Trophoblast cell (in vitro differentiated cells and primary cell): ENCODE measurements at places on chromosomes 11 and 22.

DNA sequence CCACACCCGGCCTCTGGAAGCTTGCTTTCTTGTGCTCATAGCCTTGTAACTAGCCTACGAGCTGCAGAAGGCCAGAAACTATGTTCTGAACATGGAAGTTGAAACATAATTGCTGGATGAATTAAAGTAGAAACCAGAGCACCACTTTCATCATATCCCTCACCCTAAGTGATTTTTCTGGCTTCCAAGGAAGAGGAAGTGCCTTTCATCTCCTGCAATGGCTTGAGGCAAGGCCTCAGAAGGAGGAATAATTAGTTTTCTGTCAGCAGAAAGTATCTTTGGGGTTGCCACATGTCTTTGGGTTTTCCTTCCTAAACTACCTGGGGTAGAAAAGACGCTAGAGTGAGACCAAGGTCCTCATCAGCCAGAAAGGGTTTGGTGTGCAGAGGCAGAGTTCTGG is 14.5 kb downstream of the RPL27A start:
- DNase-seq = no peak

DNA sequence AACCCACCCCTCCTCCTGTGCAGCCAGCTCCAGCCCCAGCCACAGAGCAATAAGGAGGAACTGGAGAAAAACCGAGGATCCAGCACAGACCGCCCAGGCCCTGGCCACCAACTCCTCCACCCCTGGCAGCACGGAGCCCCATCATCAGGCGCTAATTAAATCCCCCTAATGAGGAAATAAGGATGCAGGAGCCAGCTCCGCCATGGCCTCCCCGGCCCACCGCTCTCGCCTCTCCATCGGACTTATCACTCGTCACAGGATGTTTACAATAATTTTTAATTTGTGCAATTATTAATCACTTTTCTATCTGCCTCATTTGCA is 42.6 kb downstream of the BUD13 start:
- DNase-seq = no peak

DNA sequence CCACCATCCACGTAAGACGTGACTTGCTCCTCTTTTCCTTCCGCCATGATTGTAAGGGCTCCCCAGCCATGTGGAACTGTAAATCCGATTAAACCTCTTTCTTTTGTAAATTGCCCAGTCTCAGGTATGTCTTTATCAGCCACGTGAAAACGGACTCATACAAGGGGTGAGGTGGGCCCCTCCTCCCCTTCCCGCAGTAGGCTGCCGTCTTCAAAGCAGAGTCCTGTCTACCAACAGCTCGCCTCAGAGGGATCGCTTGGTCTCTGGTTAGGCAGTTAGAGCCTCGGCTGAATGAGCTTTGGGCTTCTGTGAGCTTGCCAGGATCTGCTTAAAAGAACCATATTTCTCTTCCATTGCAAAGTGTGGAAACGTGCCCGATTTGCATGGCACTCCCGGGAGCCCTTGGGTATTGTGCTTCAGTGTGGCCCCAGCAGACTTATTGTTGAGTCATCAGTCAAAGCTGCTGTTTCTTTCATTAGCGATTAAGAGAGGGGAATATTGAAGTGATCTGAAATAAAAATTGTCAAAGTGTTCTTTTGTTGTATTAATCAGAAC is 338.3 kb downstream of the TBC1D22A start:
- no peak for DNase-seq

DNA sequence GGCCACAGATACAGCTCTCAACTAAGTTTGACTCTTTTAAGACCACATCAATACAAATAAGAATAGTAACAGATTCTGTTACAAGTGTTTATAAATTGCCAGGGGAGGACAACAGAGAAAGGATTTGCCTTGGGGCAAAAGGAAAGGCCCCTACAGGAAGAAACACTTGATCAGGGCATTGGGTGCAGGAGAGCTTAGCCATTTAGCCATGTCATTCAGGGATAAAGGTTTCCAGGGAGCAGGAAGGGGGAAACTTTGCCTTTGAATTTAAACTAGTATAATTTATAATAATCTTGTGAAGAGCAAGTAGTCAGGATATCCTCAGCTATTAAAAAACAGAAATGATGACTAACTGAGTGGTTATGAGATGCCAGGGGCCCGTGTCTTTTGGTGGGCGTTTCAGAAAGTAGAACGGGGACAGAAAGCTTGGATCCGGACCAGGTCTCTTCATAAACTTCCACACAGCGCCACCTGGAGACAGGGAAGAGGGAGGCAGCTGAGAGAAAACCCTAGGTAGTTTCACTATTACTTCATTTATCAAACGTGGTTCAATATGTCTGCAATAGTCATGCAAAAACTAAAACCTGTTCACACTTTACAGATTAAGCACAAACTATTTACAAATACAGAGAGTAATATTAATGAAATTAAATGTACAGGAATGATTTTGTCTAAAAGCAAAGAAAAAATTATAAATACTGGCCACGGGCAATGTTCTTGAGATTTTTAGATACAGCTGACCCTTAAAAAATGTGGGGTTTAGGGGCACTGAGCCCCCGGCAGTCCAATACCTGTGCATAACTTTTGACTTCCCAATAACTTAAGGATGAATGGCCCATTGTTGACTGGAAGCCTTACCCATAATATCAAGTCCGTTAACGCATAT is 11.0 kb upstream of the SLC5A4 start:
- peak; percentile 83 for DNase-seq

DNA sequence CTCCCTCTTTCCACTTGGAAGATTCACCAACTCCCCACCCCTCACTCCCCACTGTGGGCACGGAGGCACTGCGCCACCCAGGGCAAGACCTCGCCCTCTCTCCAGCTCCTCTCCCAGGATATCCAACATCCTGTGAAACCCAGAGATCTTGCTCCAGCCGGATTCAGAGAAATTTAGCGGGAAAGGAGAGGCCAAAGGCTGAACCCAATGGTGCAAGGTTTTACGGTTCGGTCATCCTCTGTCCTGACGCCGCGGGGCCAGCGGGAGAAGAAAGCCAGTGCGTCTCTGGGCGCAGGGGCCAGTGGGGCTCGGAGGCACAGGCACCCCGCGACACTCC is 397 bp upstream of the CD44 start:
- DNase-seq = no peak

DNA sequence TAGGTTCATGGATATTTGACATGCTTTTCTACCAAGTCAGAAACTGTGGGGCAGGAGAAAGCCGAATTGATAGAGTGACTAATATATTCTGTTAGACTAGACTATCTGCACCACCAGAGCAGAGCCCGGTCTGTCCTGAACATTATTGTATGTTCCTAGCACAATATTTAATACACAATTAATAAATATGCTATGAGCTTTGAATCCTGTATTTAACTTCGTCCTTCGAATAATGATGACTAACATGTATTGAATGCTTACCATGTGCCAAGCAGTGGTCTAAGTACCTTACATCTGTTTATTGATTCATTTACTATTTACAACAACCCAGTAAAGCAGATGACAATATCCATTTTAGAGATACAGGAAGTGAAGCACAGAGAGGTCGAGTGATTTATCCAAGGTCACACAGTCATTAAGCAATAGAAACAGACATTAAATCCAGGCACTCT is 44.8 kb upstream of the ANO3 start:
- no peak for DNase-seq

- DNase-seq = no peak
These were observed 6.8 kb downstream of the NADSYN1 start for GRCh38 chr11:71459767-71460320.

- DNase-seq = no peak
These were observed 85.2 kb upstream of the PPARA start for GRCh38 chr22:46064966-46065666.

DNA sequence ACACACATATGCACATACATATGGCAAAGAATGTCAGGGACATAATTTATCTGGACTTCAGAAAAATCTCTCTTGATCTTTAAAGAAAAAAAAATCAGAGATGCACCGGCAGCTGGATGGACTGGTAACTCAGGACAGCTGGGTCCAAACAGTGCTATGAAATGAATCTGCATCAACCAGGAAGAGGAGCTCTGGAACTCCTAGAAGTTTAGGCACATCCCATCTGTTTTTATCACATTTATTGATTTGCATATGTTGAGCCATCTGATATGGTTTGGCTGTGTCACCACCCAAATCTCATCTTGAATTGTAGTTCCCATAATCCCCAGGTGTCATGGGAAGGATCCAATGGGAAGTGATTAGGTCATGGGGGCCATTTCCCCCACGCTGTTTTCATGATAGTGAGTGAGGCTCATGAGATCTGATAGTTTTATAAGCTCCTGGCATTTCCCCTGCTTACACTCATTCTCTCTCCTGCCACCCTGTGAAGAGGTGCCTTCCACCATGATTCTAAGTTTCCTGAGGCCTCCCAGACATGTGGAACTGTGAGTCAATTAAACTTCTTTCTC is 87.7 kb upstream of the AKIP1 start:
- DNase-seq = no peak

- no peak for DNase-seq
These were observed 71.0 kb downstream of the BRD1 start for GRCh38 chr22:49756676-49757075.

DNA sequence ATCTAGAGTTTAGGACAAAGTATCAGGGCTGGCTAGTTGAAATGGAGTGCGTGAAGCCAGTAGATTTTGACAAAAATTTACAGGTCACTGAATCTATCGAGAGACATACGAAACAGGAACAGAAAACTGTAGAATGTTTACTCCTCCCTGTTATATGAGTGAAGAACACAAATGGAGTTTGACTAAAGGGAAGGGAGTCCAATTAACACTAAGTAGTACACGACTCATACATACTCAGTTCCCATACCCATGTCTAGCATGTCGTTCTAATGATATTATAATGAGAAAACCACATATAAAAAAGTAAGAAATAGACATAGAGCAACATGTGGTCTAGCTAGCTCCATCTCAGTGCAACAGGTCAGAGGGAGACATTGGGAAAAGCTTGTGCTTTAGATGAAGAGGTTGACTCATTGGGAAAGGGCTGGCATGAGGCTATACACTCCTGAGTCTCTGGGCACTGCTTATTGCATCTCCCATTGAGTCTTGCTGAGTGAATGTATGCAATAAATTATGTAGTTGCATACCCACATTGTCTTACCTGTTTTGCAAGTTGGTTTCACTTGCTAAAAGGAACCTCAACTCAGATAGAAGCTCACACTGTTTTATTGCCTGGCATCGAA is 43.5 kb downstream of the CD44 start:
- DNase-seq = no peak

- DNase-seq = no peak
These were observed 15.9 kb upstream of the MUC6 start for GRCh38 chr11:1052133-1053011.

DNA sequence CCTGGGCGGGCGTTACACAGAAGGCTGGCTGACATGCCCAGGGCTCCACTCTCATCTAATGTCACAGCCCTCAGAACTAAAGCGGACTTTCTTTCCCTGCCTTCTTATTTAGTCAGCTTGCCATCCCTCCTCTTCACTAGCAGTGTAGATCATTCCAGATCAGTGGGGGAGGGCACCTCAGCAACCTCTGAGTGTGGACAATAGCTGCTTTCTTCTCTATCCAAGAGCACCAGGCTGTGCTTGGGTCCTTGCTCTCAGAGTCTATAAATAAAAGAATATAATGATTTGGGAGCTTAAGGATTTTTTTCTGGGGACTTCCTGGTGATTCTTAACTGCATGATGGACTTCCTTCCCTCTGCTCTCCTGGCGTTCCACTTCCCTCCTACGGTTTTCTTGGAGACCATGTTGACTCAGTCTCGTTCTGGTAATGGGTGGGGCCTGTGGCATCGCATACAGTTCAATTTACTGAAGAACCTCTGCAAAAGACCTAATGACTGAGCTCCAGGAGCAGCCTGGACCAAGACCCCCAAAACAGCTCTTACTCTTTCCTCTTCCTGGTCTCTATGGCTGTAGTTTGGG is 2.9 kb upstream of the HMBS start:
- no peak for DNase-seq

- DNase-seq = peak; percentile 52
These were observed 1236.4 kb downstream of the FAM181B start for GRCh38 chr11:81497202-81497804.

GRCh38 chr11:535210-535518 is 212 bp downstream of the HRAS start:
- DNase-seq = no peak

DNA sequence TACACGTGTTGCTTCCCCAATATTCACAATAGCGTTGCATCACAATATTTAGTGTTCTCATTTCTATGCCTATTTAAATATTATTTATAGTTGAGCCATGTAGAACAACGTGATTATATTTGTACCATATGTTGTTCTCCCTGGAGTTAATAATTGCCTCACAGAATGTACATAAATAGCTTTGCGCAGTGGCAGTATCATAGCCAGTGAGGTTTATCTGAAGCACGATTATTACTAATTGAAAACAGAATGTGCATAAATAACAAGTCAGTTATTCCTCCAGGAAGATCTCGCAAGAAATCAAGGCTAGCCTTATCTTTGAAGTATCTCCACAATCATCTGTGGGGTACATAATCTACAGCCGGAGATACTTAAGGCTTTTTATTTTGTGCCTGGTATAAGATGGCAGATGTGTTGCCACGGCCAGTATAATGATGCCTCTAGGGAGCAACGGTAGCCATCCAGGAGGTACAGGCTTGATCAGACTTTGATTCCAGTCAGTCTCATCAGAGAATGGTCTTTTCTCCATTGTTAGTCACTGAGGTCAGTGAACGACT is 197.5 kb downstream of the MSANTD4 start:
- DNase-seq = no peak

GRCh38 chr11:57231539-57232253 is 5.4 kb downstream of the APLNR start:
- no peak for DNase-seq

GRCh38 chr22:49418943-49419342 is 408.7 kb downstream of the BRD1 start:
- DNase-seq = no peak

GRCh38 chr11:19055016-19055415 is 5.5 kb downstream of the MRGPRX2 start:
- no peak for DNase-seq

DNA sequence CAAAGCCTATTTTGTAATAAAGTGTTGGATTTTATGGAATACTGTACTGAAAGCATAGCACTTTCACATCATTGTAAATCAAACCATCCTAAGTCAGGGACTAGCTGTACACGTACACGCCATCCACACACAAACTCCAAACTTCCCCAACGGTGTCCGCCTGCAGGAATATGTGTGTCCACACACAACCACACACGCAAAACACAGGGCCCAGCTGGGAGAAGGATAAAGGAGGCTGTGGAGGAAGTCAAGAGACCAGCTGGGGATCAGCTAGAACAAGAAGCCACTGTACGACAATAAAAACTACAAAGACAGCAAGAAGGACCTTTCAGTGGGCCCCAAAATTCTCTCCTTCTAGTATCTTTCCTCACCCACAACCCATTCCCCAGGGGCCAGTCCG is 1.6 kb downstream of the TRIM29 start:
- DNase-seq = no peak

- DNase-seq = no peak
These were observed 82.3 kb downstream of the XRRA1 start for GRCh38 chr11:74866557-74866956.

- no peak for DNase-seq
These were observed 1629.6 kb downstream of the FAM181B start for GRCh38 chr11:81104051-81104450.

- DNase-seq = no peak
These were observed 64.3 kb downstream of the NAT10 start for GRCh38 chr11:34169686-34170085.
